ENCODE measurements at places on chromosomes 16 and 17.

GRCh38 chr17:41324180-41325075 lies 8.9 kb upstream of the KRTAP17-1 start:
- no peak for DNase-seq

DNA sequence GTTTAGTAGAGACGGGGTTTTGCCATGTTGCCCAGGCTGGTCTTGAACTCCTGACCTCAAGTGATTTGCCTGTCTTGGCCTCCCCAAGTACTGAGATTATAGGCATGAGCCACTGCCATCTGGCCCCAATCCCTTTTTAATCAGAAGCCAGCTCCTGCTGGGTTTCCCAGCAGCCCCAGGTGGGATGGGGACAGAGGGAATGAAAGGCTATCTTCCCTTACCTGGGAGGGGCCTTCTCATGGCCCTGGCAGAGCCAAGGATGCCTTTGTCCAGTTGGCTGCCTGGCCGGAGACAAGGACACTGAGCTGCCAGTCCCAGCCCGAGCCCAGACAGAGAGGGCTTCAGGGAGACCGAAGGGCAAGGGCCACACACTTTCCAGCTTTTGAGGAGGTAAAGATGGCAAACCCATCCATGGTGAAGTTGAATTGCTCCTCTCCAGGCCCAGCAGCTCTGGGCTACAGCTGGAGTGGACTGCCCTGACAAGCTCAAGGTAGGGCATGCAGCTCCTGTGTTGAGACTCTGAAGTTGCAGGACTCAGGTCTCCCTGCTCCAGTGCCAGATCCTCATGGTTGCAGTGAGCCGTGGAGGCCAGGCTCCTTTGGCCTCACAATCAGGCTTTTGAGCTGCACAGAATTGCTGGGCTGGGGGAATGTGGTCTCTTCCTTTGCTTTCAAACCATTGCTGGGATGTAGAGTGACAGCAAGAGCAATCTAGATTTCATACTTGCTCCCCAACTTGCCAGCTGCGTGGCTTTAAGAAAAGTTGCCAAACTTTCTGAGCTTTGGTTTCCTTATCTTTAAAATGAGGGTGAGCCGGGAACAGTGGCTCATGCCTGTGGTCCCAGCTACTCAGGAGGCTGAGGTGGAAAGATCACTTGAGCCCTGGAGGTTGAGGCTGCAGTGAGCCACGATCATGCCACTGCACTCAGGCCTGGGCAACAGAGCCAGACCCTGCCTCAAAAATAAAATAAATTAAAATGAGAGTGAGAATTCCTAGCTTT lies 44.5 kb upstream of the IL34 start:
- no peak for DNase-seq

DNA sequence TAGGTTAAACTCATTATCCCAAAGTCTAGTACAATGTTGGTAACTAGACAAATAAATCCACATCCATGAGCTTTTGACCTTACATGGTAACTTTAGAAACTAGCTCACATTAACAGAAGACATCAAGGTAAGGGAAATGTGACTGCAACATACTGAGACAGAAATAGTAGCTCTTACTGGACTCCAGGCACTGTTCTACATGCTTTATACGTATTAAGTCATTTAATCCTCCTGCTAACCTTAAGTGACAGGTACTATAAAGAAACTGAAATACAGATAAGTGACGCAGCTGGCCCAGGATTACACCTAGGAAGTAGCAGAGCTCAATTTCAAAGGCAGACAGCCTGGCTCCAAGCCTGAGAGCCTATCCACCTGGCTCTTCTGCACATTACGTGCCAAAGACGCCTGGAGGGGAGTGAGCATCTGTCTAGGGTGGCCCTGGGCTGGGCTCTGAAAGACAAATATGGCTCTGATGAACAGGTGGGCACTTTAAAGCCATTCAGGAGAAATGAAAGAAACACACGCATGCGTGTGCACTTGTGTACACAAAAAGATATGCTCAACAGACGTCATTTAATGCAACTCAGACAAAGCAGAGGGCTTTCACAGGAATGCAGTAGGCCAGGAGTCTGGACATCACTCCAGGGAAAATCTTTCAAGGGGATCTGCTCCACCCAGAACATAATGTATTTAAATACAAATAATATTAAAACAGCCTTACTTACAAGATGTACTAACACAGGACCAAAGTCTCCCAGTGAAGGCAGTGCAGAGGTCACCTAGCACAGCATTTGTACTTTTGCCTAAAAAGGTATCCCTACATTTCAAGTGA lies 4.4 kb downstream of the ZC3H7A start:
- DNase-seq = peak; percentile 81

DNA sequence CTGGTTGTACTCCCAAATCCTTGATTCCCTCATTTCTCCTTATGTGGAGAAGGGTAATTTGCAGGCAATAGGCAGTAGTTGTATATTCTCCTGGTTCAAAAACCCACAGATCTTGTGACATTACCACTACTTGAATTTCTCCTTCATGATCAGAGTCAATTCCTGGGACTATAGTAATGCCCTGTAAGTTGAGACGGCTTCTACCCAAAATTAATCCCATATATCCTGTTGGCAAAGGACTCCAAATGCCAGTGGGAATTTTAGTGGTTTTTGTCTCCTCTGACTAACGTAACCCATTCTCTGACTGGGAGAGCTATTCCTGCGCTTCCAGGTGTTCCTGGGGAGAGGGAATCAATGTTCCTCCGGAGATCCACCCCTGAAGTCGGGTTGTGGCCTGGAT lies 11.6 kb upstream of the ZNF689 start:
- no peak for DNase-seq

DNA sequence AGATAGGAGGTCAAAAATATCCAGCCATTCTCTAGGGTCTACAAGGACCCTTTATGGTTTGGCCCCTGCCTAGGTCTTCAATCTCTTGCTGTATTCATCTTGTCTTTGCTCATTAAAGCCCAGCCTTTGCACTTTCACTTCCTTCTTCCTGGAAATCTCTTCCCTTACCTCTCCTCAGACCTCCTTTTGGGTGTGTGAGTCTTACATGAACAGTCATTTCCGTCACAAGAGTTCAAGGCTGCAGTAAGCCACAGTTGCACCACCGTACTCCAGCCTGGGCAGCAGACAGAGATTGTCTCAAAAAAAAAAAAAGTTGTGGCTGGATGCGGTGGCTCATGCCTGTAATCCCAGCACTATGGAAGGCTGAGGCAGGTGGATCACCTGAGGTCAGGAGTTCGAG lies 6.0 kb upstream of the ATP1B2 start:
- DNase-seq = no peak

DNA sequence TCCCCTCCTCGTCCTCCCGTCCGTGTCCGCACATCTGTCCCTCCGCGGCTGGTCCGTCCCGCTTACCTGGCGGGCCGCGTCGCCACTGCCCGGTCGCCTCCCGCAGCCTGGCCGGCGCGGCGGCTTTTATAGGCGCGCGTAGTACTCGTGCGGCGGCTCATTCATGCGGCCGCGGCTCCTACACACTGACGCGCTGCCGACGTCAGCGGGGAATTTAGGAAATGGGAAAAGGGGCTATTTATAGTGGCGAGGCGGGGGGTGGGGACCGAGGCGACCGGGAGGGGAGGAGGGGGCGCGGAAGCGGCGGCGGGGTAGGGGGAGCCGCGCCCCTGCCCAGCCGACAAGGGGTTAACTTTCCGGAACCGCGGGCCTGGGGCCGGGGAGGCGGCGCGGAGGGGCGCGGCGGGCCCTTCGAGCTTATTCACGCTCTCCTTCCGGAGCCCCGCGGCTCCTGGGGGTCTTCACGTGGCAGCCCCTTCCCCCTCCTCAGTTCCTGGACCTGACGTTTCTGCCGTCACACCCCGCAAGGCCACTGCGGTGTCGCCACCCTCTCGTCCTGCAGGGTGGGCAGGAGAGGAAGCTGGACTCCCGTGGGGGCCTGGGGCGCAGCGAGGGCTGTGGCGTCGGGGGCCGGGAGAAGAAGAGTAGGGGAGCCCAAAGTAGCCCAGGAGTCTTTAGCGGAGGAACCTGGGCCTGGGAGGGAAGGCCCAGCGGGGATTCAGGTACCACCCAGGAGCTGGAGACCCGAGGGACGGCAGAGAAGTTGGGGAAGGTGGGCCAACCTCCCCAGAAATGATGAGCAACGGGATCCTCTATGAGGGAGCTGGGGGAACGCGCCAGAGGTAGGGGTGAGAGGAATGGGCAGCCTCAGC lies 3.6 kb upstream of the HIC1 start:
- DNase-seq = no peak

DNA sequence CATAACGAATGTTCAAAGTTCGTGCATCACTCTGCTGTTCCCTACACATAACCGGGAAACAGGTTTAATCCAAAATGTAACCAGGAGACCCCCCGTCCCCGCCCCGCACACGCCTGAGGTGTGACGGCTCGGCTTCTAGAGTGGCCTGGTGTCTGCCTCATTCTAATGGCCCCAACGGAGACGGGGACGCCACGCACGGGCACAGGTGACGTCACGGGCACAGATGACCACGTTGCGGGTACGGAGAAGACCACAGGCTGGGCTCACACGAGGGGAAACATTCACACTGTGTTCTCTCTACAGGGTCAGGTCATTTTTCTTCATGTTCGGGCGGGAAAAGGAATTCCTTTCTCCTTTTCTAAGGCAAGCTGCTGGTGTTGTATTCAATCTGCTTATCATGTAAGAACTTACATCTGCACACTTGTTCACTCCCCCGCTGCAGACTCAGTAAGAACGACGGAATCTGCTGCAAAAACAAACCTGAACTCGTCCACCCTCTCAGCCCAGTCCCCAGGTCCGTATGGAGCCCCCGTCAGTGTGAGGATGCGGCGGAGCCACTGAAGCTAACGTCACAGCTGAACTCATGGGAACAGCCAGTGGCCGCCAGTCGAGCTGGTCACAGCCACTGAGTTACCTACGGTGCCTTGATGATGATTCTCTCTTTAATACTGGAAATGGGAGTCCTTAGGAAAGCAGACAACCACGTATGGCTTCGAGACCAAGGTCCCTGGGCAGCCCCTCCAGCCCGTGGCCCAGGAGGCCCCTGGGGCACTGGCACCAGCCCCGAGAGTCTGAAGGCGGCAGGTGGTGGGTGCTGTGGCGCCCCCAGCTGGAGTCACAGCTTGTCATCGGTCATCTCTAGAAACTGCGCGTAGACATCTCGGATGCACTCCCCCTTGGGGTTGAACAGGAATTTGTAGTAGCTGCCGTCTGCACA lies 32.9 kb downstream of the WDR45B start:
- DNase-seq = no peak

DNA sequence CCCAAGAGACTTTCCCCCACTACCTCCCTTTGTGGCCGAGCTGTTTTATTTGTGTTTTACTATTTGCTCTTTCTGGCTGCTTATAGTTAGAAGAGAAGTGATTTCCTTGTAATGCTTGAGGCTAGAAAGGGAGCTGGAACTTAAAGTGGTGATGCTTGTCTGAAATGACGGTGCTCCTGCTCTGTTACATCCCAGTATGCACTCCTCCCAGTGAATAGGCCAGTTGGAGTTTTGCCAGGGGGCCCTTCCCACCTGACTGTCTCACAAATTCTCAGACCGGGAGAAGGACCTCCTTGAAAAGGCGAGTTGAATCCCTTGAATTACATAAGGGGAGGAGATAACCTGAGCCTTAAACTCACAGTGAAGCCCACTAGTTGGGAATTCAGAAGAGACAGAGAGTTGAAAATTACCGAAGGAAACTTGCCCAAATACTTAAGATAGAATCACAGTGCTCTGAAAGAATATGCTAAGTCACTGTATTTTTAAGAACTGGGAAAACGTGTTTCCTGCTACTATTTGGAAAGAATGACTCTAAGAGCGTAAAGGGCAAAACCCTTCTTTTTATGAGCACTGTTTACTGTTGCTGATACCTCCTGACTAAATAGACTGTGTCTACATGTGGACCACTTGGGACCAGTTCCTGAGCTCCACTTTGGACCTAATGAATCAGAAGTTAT lies 84.7 kb upstream of the CLEC3A start:
- no peak for DNase-seq

GRCh38 chr17:34146440-34147043 lies 108.5 kb upstream of the CCL2 start:
- DNase-seq = peak; percentile 67

DNA sequence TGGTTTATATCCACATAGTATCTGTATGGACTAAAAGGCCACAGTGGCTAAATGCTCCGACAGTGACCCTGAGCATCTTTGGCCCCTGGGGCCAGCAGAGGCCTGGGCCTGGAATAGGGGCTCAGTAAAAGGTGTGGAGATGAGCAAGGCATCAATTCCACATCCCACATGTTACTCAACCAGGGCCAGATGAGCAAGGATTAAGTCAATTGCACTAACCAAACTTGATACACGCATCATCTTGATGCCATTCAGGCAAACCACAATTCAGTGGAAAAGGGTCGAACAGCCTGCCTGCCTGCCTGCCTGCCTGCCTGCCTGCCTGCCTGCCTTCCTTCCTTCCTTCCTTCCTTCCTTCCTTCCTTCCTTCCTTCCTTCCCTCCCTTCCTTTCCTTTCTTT lies 53.5 kb upstream of the DNAJA2 start:
- no peak for DNase-seq

GRCh38 chr16:30416624-30417528 lies 9.5 kb downstream of the ZNF771 start:
- DNase-seq = no peak

- no peak for DNase-seq
Measured at GRCh38 chr16:86723689-86724088, 145.3 kb downstream of the FOXL1 start.

GRCh38 chr17:55334285-55334684 lies 69.5 kb downstream of the HLF start:
- DNase-seq = no peak

DNA sequence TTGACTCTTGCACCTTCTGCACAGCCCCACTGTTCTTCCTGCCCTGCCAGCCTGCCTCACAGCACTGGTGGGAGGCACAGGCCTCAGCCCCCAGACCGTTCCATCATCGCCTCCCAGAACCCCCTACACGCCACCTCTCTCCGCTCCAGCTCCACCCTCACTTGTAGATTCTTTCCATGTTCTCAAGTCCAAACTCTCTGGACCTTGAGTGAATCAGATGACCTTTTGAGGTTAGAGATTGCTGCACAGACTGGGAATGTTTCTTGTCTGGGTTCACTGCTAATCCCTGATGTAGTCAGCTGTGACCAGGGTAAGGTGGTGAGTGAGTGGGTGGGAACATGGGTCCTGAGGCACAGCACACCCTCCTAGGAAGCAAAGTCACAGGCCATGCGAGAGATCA lies 272.4 kb downstream of the IRF8 start:
- DNase-seq = no peak

- no peak for DNase-seq
Measured at GRCh38 chr17:28763137-28763799, 19.5 kb downstream of the TRAF4 start.

GRCh38 chr16:53912155-53912554 lies 208.2 kb downstream of the FTO start:
- DNase-seq = peak; percentile 74

DNA sequence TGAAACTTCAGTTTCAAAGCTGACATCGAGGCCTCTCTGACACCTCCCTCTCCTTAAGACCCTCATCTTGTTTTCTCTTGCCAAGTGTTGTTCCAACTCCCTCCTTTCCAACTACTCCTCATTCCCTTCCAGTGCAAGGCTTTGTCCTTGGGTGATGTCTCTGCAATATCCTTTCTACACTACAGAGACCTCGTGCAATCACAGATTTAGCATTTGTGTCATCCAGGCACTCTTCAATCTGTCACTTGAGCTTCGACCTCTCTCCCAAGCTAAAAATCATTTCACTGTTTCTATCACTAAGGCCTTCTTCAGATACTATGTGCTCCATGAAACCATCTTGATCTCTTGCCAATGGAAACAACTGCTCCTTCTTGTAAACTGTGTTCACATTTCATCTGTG lies 31.6 kb downstream of the TEKT3 start:
- DNase-seq = no peak

Measured in NCI-H187 treated with DMSO at 0.1 percent for 48 hours (cell line).